ENCODE measurements at places on chromosomes 13 and 19. TPM values are rescaled to one million over a fixed set of nuclear protein-coding genes. Genes with fewer than 3 reads are reported as not detected.

DNA sequence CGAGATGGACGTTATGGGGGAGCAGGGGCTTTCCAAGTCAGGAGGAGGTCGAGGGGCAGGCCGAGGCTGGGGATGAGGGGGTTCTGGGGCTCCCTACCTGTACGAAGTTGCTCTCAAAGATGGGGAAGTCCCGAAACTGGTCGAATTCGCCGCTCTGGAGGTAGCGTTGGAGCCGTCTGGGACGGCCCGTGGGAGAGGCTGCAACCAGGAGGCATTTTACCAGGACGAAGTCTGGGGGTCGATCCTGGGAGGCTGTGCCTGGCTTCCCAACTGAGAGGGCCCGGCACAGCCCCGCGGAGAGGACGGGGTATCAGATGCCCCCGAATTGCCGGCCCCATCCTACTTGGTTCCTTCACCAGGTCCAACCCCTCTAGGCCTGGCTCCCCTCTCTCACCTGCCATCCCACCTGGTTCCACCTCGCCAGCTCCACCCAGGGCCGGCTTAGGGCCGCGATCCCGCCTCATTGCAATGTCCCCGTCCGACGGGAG lies 527 bp upstream of the EMC10 start:
- no peak for DNase-seq

The MED26 gene
- 3.9 TPM for total RNA-seq

The SULT2B1 gene
- not detected for total RNA-seq

DNA sequence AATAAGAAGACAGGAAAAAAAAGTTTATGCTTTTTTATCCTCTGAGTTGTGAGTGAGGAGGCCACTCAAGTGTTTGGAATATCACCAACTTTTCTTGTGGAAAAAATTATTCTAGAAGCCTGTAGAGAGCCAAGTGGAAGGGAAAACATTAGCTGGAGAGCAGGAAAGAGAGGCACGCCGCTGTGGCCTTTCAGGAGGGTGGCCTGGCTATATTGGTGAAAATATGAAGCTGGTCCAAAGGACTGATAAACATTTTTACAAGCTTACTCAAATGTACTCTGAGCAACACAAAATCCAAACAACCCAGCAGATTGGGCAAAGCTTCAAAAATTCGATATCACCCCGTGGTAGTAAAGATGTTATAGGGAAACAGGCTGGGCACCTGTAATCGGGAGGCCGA lies 2.3 kb upstream of the EIF3G start:
- peak; percentile 45 for DNase-seq

GRCh38 chr13:25816239-25816638 lies 235.6 kb downstream of the SHISA2 start:
- DNase-seq, result no peak

DNA sequence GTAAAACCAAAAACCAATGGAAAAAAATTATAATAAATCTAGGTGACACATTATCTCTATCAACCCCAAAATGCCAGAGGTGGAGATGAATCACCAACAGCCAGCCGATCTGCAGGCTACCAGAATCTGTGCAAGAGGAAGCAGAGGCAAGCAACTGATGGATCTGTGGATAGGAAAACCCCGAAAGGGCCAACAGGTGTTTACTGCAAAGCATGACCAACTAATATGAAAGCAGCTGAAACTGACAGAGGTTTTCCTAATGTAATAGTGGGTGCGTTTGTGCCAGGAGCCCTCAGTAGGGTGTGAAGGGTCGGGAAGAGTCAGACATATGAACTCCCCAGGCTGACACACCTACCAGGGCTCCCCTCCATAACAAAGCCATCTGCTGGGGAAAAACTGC lies 554.6 kb downstream of the RFC3 start:
- DNase-seq, result no peak

The AP1M2 gene
- 8.2 TPM for total RNA-seq

The SLC6A16 gene
- 3.6 TPM for total RNA-seq

The MEX3D gene
- total RNA-seq, result 50.3 TPM

- DNase-seq, result peak; percentile 32
These were observed 892 bp downstream of the TRIR start for GRCh38 chr19:12733369-12734214.

The ICAM5 gene
- total RNA-seq, result 3.4 TPM

DNA sequence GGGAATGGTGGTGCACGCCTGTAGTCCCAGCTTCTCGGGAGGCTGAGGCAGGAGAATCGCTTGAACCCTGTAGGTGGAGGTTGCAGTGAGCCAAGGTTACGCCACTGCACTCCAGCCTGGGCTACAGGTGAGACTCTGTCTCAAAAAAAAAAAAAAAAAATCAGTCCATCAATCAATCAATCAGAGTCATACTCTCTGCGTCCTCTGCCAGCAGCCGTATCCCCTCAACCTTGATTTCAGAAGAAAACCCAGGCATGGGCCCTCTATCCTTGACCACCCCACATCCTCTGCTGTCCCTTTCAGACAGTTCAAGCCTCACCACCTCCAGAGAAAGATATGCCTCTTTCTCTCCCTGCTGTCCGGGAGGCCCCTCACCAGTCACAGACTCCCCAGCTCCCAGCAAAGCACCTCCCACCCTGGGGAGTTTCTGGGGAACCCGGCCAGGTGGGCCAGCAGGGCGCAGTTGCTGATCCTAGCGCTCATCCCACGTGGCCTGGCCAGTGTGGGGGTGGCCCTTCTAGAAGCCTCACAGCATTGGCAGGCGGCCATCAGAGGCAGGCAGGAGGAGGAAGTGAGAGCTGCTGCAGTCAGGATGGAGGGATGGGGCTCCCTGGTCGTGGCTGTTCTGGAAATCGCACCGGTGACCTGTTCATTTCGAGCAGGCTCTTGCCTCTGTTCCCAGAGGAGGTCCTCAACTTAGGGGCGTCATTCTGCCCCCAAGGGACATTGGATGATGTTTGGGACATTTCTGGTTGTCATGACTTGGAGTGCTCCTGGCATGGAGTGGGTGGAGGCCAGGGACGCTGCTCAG lies 10.2 kb upstream of the JSRP1 start:
- DNase-seq, result peak; percentile 85

DNA sequence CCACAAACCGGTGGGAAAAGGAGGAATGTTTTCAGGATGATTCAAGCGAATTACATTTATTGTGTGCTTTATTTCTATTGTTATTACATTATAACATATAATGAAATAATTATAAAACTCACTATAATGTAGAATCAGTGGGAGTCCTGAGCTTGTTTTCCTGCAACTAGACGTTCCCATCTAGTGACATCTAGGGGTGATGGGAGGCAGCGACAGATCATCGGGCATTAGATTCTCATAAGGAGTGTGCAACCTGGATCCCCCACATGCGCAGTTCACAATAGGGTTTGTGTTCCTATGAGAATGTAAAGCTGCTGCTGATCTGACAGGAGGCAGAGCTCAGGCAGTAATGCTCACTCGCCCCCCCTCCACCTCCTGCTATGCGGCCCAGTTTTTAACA lies 54.5 kb downstream of the SPTBN4 start:
- no peak for DNase-seq

DNA sequence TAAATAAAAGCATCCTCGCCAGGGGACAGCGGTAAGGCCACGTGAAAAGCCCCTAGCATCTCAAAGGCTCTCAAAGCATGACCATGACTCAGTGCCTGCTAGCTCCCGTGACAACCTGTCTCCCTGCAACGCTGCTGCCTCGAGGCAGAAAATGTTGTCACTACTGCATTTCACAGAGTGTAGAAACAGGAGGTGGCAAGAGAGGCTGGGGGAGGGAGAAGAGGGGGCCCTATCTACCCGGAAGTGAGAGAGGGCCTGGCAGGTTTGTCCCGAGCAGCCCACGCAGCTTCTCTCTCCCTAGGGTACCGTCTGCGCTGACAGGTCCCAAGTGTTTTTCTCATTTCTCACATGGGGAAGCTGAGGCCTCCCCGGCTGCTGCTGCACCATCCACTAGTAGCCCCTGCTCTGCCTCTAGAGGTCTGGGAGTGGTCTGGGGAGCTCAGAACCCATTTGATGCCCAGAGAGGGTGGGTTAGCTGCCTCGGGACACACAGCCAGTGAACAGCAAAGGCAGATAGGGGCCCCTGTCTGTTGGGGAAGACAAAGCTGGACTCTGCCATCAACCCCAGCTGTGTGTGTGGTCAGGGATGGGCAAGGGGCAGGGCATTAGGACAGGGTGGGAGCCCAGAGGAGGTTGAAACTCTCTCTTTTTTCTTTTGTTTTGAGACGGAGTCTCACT lies 3.7 kb downstream of the TINCR start:
- DNase-seq, result peak; percentile 52

DNA sequence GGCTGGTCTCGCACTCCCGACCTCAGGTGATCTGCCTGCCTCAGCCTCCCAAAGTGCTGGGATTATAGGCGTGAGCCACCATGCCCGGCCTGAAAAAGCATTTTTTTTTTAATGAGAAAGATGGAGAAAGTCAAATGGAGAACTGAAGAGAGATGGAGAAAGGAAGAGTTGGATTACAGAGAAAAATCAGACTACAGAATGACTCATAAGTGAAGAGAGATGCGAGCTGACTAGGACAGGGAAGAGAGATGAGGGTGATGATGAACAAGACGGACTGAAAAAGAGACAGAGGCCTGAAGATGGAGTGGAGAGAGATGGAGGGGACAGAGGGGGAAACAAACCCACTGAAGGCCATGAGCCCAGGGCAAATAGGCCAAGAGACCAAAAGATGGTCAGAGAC lies 1.5 kb downstream of the DHX34 start:
- no peak for DNase-seq

GRCh38 chr13:41061914-41062837 lies 867 bp downstream of the WBP4 start:
- DNase-seq, result peak; percentile 92

The PEAK3 gene
- total RNA-seq, result 0.24 TPM

- no peak for DNase-seq
These were observed 68.7 kb downstream of the MIPEP start for GRCh38 chr13:23820530-23820929.

- peak; percentile 66 for DNase-seq
These were observed 56.5 kb downstream of the KCTD12 start for GRCh38 chr13:76829572-76830327.

The RAB8A gene
- 34.4 TPM for total RNA-seq

GRCh38 chr19:27691991-27692390 lies 1521.0 kb downstream of the UQCRFS1 start:
- DNase-seq, result no peak

Data from umbilical cord (tissue), 2 donors.